ENCODE measurements at places on chromosomes 12 and 14.

- peak; percentile 25 for DNase-seq
Measured at GRCh38 chr12:132827763-132828703, 636 bp downstream of the GOLGA3 start.

- DNase-seq = no peak
Measured at GRCh38 chr12:110243227-110243626, 37.8 kb upstream of the ATP2A2 start.

DNA sequence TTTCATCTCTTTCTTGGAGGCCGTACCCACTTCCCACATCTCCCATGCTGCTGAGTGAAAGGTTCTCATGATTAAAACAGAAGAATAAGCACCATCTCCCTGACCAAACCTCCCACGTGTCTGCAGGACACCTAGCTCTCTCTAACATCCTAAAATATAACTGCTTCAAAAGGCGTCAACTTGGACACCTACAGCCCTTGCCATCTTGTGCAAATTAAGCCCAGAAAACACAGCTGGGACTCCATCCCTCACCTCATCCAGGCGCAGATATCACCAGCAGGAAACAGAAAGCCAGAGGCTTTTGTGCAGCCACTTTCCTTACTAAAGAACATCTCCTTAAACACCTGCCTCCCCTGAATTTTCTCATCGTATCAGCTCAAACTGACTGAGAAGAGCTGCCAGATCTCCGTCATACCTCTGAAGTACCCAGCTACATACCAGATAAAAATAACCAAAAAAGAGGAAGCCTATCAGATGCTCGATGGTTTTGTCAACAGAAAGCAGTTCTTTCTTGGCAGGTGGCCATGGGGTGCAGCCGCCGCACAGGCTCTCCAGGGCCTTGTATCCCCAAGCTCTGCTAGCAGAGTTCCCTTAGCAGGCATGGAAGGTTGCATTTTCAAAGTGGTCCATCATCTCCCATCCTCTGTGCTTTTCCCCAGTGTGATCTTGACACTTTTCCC lies 28.8 kb downstream of the MAP3K9 start:
- no peak for DNase-seq

GRCh38 chr12:40989785-40990184 lies 198.3 kb upstream of the PDZRN4 start:
- DNase-seq = no peak

GRCh38 chr12:41311883-41312282 lies 123.8 kb downstream of the PDZRN4 start:
- DNase-seq = no peak

GRCh38 chr14:63508033-63508432 lies 35.1 kb downstream of the PPP2R5E start:
- no peak for DNase-seq

Data from DND-41 (cell line).